Midbrain (tissue), 1 donor: ENCODE measurements at places on chromosomes 7 and 10.
A peak's percentile ranks its signal among the peaks of the same experiment; 100 is the strongest.

DNA sequence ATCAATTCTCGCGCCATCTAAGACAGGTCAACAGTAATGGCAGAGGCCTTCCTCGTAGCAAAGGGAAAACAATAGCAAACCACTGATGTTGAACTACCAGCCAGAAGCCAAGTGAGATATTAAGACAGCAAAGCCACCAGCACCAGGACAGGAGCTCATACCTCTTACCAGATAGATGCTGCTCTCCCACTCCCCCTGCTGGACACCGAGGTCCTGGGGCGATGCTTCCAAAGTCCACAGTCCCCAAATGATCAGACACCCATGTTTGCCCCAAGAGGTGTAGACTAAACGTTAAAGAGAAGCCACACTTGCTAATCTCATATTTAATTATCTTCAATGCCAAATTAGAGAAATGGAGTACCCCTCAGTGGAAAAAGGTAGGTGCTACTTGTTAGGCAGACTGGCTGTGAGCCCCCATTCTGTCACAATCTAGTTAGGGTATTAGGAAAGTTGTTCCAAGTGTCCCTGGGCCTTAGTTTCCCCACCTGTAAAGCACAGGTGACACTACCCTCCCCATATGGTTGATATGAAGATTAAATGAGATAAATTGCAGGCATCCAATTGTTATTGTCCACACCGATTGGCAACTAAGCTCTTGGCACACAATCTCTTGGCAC lies 39.9 kb downstream of the TOMM7 start:
- peak; percentile 19 for DNase-seq

- no peak for DNase-seq
Measured at GRCh38 chr7:35988818-35989217, 164.2 kb upstream of the EEPD1 start.

DNA sequence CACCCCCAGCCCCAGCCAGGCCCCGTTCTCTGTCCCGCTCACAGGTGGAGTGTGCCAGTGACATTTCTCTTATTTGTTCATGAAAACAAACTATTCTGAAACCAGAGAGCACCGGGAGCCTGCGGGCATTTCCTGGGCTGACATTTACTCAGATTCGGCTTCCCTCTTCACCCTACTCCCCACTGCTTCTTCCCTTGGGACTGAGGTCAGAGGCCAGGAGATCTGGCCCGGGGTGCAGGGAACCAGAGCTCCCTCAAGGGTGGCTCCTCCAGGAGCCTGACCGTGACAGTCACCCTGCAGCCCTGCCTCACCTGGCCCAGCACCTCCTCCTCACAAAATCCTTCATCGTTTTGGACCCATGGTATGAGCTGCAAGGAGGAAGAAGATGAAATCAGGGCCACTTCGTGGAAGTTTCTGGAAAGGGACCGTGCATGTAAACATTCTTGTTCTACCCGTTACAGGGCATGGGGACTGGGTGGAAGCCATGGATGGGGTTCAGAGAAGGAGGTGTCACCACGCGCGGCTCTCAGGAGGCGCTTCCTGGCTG lies 12.2 kb downstream of the BHLHA15 start:
- DNase-seq: no peak

GRCh38 chr10:134247-135131 lies 766 bp upstream of the ZMYND11 start:
- no peak for DNase-seq

GRCh38 chr7:28584235-28584634 lies 171.9 kb downstream of the CREB5 start:
- no peak for DNase-seq

DNA sequence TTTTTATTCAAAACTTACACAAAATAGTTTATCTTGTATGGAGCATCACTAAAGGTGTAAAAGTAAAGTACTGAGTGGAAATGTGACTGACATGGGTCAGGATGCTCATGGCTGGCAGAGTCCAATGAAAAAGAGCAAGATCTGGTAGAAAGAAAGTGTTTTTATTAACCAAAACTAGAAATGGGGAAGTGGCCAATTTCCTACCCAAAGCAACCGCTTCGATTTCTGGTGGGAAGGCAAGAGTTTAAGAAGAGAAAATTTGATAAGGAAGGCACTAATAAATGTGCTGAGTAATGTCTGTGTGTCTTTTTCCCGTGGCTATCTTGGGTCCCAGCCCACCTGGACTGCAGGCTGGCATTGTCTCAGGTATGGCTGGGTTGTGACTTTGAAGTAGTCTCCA lies 277.7 kb downstream of the ANKRD7 start:
- no peak for DNase-seq
